ENCODE measurements at places on chromosomes 13 and 19.

- DNase-seq: no peak
These were observed 56.3 kb downstream of the TNFSF13B start for GRCh38 chr13:108325863-108326262.

DNA sequence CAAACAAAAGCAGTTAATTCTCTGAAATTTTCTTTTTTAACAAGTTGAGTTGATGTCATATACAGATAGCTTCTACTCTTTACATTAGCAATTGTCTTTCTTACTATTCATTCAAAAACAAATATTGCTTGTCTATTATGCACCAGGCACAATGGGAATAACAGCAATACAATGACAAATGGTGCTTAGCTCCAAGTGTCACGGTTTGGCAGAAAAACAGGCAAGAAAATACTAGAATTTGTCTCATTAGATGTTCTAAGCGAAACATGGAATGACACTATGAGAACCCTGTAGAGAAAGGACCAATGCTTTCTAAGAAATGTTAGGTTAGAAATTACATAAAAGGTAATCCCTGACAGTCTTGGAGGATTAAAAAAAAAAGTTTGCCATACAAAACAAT, 187.6 kb downstream of the PCDH9 start:
- no peak for DNase-seq

- DNase-seq: no peak
These were observed 15.0 kb downstream of the MAU2 start for GRCh38 chr19:19335408-19336158.

GRCh38 chr13:36475468-36475867, 43.2 kb downstream of the CCNA1 start:
- no peak for DNase-seq

DNA sequence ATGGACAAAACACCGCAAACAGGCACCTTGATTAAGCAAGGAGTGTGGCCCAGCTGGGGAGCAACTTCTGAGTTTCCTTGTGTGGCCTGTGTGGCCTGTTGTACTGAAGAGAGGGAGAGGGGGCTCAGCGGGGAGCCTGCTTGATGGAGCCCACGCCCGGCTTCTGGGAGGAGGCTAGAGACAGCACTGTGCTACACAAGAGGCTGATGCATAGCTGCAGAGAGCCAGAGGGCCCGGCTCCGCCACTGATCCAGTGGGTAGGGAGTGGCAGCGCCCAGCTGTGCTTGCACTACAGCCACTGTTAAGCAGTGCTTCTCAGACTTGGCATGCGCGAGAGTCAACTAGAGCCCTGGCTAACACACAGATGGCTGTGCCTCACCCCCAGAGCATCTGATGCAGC, 19.0 kb downstream of the LYL1 start:
- no peak for DNase-seq

GRCh38 chr13:80132741-80133601, 208.0 kb downstream of the SPRY2 start:
- DNase-seq: peak; percentile 45
